CD4-positive, alpha-beta T cell treated with Interferon alpha-2 for 1 hour (primary cell): ENCODE measurements at places on chromosomes 12 and 14.

DNA sequence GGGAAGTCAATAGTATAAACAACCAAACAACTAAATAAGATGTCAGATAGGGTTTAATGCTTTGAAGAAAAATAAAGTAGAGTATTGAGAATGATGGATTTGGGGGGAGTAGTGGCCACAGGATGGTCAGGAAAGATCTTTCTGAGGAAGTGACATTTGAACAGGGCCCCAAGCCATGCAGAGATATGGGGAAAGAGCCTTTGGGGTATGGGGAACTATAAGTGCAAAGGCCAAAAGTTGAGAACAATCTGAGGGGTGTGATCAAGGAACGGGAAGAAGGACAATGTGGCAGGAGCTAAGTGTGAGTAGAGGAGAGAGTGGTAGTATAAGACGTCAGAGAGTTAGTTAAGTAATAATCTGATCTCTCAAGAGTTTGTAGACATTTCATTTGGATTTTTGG, 1.3 kb downstream of the MRPS35 start:
- no peak for DNase-seq

DNA sequence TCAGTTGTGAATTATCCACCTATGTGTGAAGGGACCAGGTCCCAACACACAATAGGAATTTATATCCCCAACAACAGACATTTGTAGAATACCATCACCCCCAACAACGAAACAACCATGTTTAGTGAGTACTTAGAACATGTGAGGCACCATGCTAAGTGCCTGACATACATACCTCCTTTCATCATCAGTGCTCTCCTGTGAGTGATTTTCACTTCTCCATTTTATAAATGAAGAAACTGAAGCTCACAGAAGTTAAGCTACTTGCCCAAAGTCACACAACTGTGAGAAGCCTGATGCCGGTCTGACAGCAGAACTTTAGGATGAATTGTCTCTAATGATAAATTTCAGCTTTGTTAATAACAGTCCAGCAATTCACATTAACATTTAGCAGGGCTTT, 35.4 kb downstream of the SPTB start:
- DNase-seq: no peak

GRCh38 chr12:122939125-122939524, 27.1 kb downstream of the ABCB9 start:
- DNase-seq: no peak

- no peak for DNase-seq
Observed at GRCh38 chr12:77214136-77214535, 148.8 kb upstream of the E2F7 start.

- no peak for DNase-seq
Observed at GRCh38 chr14:104140463-104141331, 2.3 kb downstream of the KIF26A start.

DNA sequence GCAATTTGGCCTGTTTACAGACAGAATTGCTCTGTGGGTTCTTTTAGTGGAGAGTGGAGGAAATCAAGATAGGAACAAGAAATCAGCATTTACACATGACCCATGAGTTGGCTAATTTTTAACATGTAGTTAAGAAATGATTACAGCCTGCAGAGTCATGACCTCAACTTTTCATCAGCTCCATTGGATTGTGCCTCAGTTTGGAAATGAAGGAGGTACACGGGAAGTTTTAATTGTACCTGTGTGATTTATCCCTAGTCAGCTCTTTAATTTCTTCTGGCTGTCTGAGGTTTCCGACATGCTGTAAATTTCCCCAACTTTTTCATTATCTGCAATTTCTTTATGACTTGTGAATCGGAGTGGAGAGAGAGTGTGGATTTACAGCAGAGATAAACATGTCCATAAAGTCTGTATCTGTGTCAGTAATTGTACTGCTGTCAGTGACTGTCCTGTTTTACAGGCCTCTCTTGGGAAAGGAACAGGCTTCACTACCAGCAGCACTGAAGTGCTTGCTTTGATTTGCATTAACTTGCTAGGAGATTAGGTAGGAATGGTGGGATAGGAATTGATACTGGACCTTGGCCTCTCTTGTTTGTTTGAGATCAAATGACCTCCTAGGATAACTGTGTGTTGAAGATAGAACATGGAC, 49.2 kb downstream of the LIN52 start:
- no peak for DNase-seq

- DNase-seq: no peak
Observed at GRCh38 chr14:94773655-94774343, 3.9 kb upstream of the GSC start.

DNA sequence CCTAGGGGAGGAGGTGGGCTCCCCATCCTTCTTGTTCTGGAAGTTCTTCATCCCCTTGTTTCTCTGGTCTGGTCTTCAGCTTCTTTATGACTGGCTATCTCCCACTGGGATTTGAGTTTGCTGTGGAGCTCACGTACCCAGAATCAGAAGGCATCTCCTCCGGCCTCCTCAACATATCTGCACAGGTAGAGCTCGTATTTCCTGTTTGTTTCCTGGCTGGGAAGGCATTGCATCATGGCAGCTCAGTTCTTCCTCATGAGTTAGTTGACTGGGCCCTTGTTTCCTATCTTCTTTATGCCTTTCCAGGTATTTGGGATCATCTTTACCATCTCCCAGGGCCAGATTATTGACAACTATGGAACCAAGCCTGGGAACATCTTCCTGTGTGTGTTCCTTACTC, 19.8 kb downstream of the ERG28 start:
- no peak for DNase-seq

- no peak for DNase-seq
Observed at GRCh38 chr14:71482671-71483070, 449.6 kb upstream of the RGS6 start.

DNA sequence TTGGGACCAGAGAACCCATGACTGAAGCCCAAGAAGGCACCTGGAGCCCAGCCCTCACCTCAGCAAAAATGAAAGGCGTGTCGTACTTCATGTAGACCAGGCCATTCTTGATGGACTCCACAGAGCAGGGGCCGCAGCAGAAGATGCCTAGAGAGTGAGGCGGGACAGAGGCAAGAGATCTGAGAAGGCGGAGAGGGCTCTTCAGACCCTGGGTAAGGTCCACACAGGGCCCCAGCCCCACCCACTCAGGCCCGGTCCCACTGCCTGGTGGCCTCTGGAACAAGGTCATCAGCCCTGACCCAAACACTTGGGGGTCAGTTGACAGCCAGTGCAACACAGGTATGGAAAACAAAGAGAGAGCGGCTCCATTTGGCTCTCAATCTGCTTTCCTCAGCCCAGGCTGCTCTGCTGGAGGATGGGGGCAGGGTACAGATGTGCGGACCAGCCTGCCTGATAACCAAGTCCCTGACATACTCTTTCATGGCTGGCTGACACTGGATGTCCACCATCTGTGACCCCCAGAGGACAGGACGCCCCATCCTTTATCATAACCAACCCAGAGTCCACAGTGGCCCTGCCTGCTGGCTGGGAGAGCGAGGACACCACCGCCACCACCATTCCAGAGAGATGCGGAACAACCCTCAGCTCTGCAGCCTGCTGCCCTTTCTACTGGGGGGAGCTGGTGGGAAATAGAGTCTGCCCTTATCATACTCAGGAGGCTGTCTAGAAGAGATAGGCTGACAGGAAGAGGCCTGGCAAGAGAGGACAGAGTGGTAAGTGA, 6.9 kb downstream of the TGM1 start:
- DNase-seq: no peak

DNA sequence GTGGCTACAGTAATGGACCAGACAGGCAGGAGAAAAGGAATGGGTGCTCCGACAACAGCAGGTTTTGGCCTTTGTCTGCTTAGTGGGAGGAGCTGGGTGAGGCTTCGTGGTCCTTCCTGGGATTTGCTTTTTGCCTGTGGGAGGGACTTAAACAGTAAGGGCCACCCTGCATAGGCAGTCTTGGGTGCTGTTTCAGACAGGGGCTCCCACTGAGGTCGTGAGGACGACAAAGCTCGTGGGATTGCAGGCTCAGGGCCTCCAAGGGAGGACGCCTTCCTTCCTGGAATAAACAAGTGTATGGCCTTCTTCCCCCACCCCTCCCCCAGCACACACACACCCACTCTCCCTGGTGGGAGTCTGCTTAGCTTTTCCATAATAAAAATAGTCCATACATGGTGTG, 63.1 kb downstream of the FZD10 start:
- no peak for DNase-seq

DNA sequence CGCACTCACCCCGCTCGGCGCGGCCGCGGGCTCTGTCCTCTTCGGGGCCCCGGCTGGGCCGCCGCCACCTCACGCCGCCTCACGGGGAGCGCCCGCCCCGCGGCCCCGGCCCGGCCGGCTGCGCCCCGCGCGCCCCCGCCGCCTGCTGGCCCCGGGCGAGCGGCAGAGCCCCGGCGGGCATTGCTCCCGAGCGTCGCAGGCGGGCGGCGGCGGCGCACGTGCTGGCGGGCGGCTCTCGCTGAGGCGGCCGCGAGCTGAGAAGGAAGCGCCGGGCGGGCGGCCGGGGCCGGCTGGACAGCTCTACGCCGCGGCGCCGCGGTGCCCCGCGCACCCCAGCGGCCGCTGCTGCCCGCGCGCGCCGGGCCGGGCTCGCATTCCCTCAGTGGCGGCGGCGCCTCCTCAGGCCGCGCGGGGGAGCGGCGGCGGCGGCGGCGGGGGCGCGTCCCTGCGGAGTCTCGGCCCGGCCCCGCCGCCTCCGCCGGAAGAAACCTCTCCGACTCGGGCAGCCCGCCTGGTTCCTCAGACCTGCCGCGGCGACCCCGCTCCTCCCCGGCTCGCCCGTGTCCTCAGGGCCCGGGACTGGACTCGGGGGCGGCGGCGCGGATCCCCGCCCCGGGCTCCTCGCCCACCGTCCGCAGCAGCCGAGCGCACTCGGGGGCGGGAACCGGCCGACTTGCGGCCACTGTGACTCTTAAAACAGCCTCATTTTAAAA, at the start of gene PITPNM2:
TSS of gene PITPNM2 (minus strand) at position 347 of the 713 bp plus-strand sequence. CDS start 116,500 bp downstream, outside the sequence.
- DNase-seq: peak; percentile 47

GRCh38 chr12:55637467-55637866, 775 bp downstream of the OR10P1 start:
- DNase-seq: peak; percentile 47

GRCh38 chr12:124904306-124905098, 9.9 kb downstream of the UBC start:
- DNase-seq: no peak

DNA sequence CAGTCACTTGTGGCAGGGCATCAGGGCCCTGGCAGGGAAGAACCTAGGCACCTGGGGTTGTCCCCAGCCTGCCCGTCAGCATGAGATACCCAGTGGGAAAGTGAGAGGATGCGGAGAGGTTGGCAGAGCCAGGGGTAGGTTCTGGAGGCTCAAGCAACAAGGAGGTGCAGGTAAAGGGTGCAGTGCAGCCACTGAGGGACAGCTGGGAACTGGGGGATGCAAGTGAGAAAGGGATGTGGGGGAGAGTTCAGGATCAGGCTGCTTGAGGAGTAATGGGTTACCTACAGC, 18.7 kb downstream of the VASH1 start:
- no peak for DNase-seq

DNA sequence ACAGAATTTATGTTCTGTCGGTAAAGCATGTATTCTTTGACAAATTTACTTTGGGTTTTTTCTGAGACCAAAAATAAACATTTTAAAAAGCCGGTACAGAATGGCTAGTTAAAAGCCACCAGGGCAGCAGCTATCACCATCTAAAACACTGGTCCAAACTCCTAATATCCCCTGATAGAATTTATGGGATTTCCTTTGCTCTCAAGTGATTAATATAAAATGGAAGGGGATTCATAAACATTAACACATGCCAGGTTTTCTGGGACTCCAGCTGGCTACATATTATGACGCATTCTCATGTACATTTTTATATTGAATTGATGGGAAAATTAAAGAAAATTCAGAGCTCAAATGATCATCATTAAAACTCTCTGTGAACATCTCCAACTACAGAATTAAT, 640.8 kb downstream of the C12orf50 start:
- DNase-seq: no peak
